Activated CD4-positive, alpha-beta T cell treated with anti-CD3 and anti-CD28 coated beads, Interleukin-10, Interleukin-2, amounts not matched to agents 100 ng/mL and 50 ng/mL, durations not matched to agents 16 hours and 8 hours (primary cell): ENCODE measurements at places on chromosomes 13 and 19.

- DNase-seq: peak; percentile 33
Observed at GRCh38 chr13:41546372-41547190, 89.2 kb downstream of the RGCC start.

DNA sequence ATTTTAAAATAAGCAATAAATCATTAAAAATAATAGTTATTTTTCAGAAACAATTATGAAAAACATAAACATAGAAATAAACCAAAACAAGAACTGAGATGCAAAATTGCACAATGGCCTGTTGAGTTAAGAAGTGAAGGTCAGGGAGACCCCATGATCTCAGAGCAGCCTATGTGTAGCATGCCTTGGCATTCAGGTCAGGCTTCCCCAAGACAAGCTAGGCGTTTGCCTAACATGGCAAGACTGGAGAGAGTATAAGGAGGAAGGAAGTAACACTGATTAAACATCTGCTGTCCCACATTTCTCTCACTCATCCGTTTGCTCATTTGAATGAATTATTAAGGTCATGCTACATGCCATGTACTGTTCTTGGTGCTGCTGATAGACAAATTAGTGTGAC is 291.8 kb downstream of the TSHZ3 start:
- no peak for DNase-seq

DNA sequence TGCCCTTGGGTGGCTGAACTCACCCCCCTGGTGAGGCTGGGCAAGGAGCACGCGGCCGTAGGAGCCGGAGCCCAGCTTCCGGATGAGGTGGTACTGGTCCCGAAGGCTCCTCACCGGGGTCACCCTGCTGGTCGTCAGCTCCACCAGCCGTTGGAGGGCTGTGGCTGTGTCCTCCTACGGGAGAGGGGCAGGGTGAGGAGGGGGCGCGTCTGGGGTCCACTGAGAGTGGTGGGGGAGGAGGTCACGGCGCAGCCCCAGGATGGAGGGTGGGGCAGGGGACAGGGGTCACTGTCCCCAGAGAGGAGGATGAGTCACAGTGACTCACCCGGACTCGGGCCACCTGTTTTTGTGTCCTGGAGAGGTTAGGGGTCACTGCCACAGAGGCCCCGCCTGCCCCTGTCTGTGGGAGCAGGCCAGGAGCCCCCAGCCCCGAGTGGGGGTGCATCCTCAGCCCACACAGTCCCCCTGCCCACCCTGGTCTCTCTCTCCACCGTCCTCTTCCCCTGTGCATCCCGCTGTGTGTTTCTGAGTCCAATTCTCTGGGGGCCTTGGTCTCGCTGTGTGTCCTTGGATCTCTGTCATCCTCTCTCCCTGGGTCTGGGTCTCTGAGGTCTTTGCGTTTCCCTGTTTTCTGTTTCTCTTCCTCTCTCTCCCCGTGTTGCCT is 435 bp downstream of the SBK3 start:
- DNase-seq: no peak

GRCh38 chr13:62997038-62997599 is 1581.5 kb upstream of the PCDH20 start:
- DNase-seq: no peak

DNA sequence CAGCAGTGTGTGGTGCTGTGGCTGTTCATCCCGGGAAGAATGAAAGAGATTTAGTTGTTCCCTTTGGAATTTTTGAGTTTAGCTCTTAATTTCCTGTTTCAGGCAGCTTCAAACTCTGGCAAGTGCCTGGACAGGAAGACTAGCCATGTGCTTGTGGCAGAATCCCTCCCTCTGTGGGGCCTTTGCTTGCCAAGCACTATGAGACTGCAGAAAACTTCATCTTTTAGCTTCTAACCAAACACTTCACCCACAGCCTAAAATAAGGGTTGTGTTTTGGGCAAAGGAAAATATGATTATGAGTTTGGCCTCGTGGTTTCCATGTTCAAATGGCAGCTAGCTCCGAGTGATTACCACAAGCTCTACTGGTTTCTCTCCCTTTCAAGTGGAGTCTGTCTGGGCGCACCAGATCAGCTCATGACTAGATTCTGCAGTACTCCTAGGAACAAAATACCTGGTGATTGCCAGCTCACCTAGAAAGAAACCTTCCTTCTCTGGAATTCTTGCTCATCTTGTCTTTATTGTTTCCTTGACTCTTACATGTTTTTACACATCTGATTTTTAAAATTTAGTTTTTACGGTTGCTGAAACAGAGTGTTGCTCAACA is 707.5 kb downstream of the SLITRK6 start:
- DNase-seq: no peak

- no peak for DNase-seq
Observed at GRCh38 chr19:21128901-21129698, 12.7 kb upstream of the ZNF431 start.

DNA sequence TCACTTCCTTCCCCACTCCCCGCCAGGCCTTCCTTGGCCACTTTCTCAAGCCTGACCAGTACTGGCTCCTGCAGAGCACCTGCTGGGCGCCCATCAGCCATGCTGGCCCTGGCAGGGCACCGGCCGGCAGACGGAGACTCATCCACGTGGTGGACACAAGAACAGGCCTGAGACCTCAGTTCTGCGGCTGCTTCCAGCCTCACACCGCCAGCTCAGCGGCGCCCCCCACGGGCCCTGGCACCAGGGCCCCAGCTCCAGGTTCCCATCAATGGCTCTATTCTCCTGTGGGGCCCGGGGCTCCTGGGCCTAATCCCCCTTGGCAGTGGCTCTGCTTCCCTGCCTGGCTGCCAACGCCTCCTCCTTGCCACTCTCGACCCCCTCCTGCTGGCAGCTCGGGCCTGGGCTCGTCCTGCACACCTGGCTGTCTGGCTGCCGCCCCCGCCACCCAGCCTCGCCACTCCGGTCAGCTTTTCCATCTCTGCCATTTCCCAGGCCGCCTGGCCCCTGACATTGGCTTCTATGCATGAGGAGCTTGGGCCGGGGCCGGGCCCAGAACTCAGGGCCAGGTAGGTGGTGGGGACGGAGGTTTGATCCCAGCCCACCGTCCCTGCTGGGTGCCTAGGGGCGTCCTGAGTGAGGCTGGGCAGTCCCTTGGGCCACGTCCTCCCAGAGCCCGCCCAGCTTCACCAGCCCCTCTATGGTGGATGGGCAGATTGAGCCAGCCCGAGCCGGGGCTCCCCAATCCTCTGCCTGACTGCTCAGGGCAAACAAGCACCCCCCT is 6.2 kb downstream of the NDUFA11 start:
- DNase-seq: no peak

- DNase-seq: no peak
Observed at GRCh38 chr13:70662231-70662940, 554.1 kb upstream of the KLHL1 start.

GRCh38 chr19:39082745-39083598 is 1.2 kb upstream of the ACP7 start:
- DNase-seq: no peak

DNA sequence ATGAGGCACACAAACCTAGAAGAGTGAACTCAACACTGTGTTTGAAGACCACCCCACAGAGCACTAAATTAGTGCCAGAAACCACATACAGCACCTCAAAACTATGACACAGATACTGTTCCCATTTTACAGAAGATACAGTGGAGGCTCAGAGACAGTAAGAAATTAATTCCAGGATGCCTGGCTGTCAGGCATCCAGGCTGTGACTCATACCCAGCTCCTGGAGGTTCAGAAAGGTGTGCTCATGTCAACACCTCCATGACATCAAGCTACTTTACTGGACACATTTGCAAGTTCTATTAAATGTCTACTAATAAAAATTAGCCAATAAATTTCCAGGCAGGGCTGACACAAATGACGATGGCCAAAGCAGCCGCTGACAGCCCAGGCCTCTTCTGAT is 176.3 kb downstream of the ABCC4 start:
- no peak for DNase-seq

GRCh38 chr19:21197590-21198295 is 55.9 kb downstream of the ZNF431 start:
- no peak for DNase-seq

GRCh38 chr13:99132295-99132835 is 68.3 kb upstream of the UBAC2 start:
- no peak for DNase-seq

DNA sequence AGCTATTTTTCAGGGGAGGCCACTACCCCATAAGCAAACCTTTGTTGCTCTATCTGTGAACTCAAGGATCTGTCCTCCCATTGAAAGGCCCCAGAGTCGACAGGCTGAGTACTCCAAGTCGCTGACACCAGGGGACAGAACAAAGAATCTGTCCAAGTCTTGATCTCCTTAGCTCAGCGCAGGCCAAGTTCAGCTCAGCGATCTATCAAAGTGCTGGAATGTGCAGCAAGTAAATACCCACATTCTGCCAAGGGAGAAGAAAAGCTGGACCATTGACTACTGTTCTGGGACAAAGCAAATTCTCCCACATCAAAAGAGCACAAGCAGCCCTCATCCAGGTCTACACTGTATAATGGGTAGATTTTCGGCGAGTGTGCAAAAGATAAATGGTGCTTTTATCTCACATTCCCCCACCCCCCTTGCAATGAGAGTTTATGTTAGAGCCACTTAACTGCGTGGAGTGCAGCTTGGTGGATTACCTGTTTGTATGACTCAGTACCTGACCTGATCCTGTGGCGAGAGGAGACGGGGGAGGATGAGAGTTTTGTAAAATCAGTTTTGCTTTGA is 391.7 kb upstream of the SGCG start:
- no peak for DNase-seq

- DNase-seq: peak; percentile 92
Observed at GRCh38 chr13:41960637-41961465, at the start of gene VWA8. VWA8 (minus strand) TSS chr13:41961109; CDS start chr13:41961015, 94 bp downstream.

- no peak for DNase-seq
Observed at GRCh38 chr19:43847246-43847645, 20.1 kb downstream of the ZNF283 start.

GRCh38 chr13:112953591-112954487 is 15.2 kb upstream of the MCF2L start:
- no peak for DNase-seq

DNA sequence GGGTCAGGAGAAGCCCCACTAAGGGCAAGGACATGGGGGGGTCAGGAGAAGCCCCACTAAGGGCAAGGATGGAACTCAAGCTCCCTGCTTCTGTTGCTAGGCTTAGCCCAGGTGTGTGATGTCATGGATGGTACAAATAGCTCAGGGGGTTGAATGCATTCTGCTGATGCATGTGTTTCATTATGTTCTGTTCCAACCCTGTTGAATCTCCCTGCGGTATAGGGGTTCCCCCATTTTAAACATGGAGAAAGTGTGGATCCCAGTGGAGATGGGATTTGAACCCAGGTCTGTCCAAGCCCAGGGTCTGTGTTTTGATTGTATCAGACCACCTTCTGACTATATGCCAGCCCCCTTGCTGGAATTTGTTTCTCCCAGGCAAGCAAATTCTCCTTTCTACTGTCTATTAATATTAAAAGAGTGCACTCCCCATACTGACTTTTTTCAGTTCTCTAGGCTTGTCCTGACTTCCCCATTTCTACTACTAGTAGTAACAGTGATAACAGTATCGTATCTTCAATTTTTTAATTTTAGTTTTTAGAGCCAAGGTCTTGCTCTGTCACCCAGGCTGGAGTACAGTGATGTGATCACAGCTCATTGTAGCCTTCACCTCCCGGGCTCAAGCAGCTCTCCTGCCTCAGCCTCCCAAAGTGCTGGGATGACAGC is 6.7 kb downstream of the ZNF865 start:
- no peak for DNase-seq

DNA sequence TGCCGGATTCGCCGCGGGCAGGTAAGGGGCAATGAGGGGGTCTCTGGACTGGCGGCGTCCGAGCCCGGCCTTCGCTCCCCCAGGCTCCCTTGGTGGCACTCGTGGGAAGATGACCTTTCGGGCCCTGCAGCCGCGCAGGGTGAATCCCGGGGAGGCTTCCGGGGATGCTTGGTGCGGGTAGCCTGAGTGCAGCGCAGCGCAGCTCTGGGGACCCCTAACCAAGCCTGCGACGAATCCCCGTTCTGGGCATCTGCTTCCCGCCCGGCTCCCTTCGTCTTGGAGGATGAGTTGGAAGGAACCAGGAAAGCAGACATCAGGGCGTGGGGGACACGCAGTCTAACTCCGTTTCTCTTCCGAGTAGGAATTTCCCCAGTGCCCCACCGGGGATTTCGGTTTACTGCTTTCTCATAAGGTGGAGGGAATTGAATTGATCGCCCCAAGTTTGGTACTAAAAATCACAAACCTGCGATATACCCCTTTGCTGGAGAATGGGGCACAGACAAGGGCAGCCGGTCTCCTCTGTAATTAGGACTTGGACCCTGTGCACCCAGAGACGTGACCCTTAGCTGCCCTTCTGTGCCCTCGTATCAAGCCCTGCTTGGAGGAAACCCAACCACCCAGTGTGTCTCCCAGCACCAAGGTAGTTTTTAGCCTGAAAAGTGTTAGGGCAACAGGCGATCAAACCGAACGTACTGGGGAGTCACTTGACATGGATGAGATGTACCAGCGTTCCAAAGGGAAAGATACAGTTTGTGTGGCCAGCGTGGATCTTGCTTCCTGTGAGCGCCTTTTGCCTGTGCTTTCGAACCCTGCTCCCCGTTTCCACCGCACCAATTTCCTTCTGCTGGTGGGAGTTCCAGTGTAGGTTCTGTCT is 1.0 kb downstream of the GPC5 start:
- DNase-seq: no peak

DNA sequence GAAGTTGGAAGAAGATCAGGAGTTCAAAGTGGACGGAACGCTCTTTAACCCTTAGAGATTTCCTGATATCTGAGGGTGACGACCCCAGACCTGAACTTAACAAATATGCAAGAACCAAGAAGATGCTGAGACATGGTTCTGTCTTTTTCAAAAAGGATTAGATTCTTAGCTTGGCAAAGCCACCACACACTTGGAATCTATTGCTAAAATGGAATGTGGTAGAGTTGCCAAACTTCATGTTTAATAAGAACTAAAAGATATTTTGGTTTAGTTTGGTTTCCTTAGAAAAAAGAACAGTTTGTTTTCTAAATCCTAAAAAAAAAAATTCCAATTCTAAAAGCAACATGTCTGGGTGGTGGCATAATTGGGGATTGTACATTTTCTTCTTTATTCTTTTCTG is 29.5 kb downstream of the UNC13A start:
- no peak for DNase-seq

- peak; percentile 49 for DNase-seq
Observed at GRCh38 chr19:11137542-11138384, 17.8 kb downstream of the SPC24 start.

- DNase-seq: no peak
Observed at GRCh38 chr13:113589961-113590339, 5.4 kb downstream of the TFDP1 start.
